ENCODE measurements at places on chromosomes 16 and 17.
A peak's percentile ranks its signal among the peaks of the same experiment; 100 is the strongest.

- no peak for DNase-seq
Measured at GRCh38 chr16:68486502-68487202, 38.3 kb upstream of the SMPD3 start.

DNA sequence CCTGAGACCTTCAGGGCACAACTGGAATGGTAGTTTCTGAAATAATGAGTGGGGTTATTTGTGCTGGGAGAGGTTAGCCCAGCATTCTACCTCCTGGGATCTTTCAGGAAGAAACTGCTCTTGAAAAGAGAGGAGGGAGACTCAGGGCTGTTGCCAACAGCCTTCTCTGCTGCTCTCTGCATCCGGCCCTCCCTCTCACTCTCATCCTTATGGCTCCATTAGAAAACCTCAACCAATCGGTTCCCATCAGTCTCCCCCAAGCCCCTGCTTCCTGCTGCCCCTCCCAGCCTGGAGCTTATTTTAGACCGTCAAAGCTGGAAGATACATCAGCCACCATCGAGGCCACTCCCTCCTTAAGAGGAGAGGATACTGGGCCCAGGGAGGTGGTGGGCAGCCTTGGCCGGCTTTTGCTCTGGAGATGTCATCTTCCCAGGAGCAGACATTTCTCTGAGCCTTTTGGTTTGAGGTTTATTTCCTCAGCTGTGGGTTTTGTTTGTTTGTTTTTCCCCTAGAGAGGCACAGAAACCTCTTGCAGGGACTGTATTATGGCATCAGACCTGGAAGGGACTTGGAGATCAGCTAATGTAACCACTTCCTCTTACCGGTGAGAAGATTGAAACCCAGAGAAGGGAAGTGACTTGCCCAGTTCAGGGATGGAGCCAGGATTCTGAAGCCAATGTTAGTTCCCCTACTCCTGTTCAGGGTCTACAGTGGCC, 2.7 kb downstream of the MPRIP start:
- peak; percentile 26 for DNase-seq

GRCh38 chr17:35073183-35073790, 9.8 kb upstream of the RFFL start:
- no peak for DNase-seq

DNA sequence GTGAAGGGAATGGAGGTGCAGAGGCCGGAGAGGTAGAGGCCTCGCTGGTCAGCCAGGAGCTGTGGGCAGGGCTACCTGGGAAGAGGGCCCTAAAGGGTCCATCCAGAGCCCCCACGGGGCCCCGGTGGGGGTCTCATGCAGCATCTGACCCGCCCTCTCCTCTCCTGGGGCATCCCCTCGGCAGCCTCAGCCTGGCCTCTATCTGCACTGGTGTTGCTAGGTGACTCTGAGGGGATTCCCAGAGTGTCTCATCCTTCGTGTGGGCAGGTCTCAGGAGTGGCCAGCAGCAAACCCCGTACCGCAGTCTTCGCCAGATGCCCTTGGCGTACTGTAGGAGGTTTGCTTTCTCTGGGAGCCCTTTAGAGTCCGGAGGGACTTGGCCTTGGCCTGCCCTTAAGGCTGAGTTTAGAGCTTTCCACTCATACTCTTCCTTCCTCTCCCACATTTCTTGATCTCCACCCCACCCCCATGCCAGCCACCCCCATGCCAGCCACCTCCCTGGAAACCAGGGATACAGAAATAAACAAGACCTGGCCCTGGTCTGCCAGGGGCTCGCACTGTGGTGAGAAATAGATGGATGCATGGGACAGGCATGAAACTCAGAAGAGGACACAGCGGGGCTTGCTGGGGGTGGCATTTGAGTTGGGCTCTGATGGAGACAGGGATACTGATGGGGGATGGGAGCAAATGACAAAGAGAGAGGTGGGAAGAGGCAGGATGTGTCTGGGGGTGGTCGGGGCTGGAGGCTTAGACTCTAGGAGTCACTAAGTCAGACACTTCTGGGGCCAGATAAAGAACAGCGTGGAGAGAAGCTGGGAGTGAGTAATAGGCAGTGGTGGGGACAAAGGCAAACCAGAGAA, 9.9 kb downstream of the SLC5A10 start:
- no peak for DNase-seq

DNA sequence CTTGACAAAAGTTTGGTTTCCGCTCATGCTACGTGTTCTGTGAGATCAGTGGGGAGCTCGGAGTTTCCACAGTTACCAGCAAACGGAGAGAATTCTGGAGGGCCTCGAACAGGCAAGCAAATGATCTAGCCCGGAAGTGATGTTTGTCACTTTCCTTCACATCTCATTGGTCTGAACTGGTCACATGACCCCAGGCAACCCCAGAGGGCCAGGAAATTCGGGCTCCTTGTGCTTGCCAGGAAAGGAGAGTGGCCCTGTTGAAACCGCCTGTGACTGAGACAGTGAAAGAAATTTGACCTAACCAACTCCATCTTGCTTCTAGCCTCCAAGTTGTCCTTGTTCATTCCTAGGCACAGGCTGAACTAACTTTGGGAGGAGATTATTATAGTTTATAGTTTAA, 23.0 kb downstream of the SPPL2C start:
- no peak for DNase-seq

DNA sequence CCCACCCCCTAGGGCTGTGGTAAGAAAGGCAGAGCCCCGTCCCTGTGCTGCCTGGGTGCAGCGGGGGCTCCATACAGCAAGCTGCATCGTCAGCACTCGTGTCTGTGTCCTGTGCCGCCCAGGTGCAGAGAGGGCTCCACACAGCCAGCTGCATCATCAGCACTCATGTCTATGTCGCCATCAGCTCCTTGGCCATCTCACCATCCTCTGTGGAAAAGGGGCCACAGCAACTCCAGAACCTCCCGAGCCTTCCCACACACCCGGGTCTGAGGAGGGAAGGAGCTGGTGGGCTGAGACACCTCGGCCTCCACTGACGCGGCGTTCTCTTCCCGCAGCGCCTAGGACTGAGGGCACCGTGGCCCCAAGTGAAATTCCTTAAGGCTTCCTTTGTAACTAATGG, 72.9 kb upstream of the CHMP6 start:
- no peak for DNase-seq

DNA sequence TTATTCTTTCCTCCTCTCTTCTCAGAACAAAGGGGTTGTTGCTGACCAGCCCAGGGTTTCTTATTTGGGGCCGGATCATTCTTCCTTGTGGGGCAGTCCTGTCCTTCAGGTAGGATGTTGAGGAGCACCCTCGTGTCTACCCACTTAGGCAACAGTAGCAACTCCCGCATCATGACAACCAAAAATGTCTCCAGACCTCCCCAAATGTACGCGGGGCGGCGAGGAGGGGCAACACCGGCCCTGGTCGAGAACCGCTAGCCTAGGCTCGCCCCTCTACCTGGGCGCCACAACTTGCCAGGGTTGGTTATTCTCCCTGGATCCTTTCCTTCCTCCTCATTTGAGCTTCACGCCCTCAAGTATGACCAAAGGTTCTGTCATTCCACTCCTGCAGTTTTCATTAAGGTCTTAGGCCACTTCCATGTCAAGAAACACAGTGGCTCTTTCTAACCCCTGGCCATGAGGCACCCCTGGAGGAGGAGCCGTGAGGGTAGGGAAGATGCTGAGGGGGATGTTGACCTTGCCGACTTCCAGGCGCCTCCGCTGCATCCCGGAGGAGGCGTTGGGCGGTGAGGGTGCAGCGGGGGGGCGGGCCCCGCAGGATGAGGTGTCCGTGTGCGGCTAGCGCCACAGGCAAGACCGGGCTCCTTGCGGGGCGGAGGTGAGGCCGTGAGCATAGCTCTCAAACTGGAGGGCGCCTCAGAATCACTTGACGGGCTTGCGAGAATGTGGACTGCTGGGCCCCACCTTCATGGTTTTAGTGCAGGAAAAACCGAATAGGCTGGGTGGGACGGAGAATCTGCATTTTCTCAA, 712 bp upstream of the SPECC1 start:
- no peak for DNase-seq

DNA sequence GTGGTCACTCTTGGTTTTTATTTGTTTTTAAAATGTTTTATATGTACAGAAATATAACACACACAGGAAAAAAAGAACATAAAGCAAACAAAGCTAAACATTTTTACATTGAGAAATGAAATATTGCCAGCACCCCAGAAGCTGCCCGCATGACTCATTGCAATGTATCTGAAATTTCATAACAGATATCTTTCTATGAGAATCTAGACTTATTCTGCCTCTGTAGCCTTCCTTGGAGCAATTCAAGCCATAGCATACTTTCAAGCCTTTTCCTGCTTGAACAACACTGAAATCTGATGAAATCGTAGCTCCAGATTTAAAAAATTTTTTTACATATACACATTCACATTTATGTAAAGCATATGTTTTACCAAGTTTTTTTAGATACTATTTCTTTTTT, 86.9 kb downstream of the RBBP6 start:
- no peak for DNase-seq

- DNase-seq, result no peak
Measured at GRCh38 chr16:56633535-56633934, 1.1 kb downstream of the MT1M start.

DNA sequence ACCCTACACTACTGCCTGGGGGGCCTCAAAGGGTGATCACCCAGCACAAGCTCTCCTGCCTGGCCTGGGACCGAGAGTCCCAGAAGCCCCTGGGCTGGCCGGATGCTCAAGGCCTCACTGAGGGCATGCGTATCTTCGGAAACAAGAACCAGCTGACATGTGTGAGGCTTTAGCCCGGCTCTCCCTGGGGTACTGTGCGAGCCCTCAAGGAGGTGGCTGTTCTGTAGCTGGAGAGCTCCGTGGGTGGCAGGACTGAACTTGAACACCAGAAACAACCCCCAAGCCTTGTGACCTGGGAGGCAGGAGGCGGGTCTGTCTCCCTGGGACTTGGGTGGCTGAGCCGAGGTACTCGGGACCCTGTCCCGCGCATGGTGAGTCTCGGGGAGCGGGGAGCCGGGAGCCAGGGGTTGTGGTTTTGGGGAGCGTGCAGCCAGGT, 7.0 kb downstream of the DPEP1 start:
- DNase-seq, result no peak

- no peak for DNase-seq
Measured at GRCh38 chr17:82160075-82160474, 52.6 kb downstream of the CCDC57 start.

- no peak for DNase-seq
Measured at GRCh38 chr17:77124192-77124889, 16.4 kb upstream of the SEC14L1 start.

DNA sequence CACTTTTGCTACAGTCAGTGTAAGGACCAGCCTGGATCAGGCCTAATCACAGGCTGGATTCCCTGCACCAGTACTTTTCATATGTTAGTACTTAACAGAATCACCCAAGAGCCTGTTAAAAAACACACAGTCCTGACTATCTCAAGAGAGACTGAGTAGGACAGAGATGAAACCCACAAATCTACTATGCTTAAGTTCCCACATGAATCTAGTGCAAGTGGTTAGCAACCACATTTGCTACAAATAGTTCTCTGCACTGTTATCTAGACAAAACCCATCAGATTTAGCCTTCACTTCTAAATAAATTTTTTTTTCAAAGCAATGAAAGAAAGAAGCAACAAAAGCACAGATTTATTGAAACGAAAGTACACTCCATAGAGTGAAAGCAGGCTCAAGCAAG, 38.9 kb downstream of the SSH2 start:
- DNase-seq, result no peak

- DNase-seq, result no peak
Measured at GRCh38 chr16:15708997-15709396, 59.0 kb downstream of the NDE1 start.

GRCh38 chr17:68750208-68750562, 149.0 kb upstream of the FAM20A start:
- DNase-seq, result no peak

All from AG04450 (cell line).